Jurkat, Clone E6-1 (cell line): ENCODE measurements at places on chromosomes 12 and 14.

- DNase-seq: no peak
Measured at GRCh38 chr12:15691388-15691787, 97.8 kb downstream of the EPS8 start.

- DNase-seq: no peak
Measured at GRCh38 chr14:55578511-55578910, 1.5 kb upstream of the KTN1 start.

DNA sequence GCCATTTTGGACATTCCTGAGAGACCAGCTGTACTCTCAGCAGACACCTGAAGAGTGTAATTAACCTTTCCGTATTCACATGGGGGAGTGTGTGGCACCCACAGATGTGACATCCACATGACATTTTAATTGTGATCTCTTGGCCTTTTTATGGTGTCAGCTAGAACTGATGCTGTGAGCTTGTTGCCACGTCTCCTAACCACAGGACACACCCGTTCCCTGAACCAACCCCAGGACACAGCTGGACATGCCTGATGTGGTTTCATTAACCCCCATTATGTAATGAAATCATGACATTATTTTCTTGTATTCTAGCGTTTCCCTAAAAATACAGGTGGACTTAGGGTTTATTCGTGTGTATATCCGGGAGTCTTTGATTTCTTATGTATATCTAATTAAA is 1036.1 kb downstream of the TMEM121 start:
- no peak for DNase-seq

DNA sequence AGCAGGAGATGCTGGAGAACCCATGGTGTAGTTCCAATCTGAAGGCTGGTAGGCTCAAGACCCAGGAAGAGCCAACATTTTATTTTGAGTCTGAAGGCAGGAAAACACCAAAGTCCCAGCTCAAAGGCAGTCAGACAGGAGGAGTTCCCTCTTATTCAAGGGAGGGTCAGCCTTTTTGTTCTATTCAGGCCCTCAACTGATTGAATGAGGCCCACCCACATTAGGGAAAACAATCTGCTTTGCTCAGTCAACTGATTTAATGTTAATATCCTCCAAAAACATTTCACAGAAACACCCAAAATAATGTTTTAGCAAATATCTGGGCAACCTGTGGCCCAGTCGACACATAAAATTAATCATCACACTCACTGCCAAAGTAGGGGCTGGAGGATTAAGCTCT is 130.8 kb downstream of the LMNTD1 start:
- no peak for DNase-seq

DNA sequence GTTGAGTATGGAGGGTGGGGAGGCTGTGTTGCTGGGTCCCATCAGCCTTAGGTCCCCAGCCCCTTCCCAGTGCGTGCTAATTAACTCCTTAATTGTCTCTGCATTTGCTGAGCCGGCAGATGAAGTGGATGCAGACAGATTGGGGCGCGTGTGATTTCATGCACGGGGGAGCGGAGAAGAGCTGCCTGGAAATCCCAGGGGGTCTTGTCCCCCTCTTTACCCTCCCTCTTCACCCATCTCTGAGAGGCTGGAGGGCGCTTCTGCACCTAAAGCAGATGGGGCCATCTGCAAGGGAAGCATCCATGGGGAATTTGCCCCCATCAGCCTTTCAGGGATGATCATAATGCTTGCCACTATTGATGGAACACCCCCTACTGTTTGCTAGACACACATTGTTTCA is 4.4 kb upstream of the ASIC1 start:
- no peak for DNase-seq

GRCh38 chr14:52333108-52333507 is 19.0 kb downstream of the PTGER2 start:
- no peak for DNase-seq

DNA sequence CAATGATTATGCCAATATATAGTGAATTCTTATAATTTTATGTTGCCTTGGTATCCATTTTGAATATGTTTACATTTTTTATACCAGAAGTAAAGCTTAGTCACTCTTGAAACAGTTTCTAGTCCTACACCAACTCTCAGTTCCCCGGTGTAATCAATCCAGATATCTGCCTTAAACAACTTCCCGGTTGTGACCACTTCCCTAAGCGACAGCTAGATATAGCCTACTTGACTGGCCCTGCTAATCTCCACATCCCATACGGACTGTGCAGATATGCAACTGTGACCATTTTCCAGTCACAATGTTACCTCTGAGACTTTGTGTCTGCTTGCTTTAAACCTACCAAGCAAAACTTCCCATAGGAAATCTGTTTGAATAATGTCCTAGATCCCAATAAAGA is 1551.5 kb upstream of the SEL1L start:
- no peak for DNase-seq

GRCh38 chr12:14613718-14614117 is 46.0 kb upstream of the PLBD1 start:
- DNase-seq: no peak
